ENCODE measurements at places on chromosomes 3 and 15. TPM values are rescaled to one million over a fixed set of nuclear protein-coding genes. Genes with fewer than 3 reads are reported as not detected.

The PLSCR4 gene
- total RNA-seq = not detected

DNA sequence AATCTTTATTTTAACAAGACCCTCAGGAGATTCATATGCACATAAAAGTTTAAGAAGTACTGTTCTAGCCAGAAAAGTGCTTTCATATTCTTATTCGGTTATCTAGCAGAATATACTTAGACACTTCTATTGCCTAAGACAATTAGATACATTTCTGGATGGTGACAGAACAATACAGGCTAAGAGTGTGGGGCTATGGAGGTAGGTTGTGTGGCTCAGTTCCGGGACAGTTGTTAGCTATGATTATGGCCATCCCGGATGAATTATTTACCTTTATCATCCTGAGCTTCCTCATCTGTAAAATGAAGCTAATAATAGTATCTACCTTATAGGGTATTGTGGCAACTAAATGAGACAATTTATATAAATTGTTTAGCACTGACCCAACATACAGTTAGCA, 6.6 kb downstream of the FAM98B start:
- no peaks in the 10 kb centered on the region for H3K27me3 ChIP-seq
- DNase-seq = no peak
- peaks cover 35% of the 10 kb centered on the region for H3K4me1 ChIP-seq
- no peak overlapping the region for H3K27ac ChIP-seq
- peaks cover 9% of the 10 kb centered on the region for H3K36me3 ChIP-seq

GRCh38 chr3:89104499-89104898, 2.9 kb upstream of the EPHA3 start:
- H3K4me1 ChIP-seq = peaks cover 11% of the 10 kb centered on the region
- no peak for DNase-seq
- peaks cover 22% of the 10 kb centered on the region for H3K27me3 ChIP-seq
- H3K27ac ChIP-seq = no peak overlapping the region

The GOLGA8S gene
- total RNA-seq = 0.07 TPM

DNA sequence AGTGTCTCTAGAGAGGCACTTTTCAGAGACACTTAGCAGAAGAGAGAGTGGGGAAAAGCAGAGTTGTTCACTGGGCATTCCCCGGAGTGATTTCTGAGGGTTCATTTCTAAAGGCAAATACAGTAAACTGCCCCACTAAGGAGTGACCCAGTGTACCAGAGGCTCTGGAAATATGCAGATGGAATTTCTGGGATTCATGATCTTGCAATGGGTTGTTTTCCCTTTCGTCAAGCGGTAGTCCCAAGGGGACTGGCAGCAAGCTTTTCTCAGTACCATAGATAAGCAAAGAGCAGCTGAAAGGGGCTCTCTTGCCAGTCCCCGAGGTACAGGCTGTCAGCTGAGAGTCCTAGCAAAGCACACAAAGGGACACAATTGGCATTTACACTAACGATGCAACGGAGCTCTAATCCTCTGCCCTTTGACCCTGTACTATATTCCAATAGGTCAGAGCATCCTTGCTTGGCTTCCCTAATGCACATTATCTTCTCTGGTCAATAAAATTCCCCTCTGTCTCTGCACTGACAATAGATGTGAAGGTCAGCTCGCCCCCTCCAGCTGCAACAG, 155.6 kb downstream of the SEMA6D start:
- H3K27ac ChIP-seq = no peak overlapping the region
- H3K4me1 ChIP-seq = no peaks in the 10 kb centered on the region
- H3K4me3 ChIP-seq = no peak overlapping the region
- no peaks in the 10 kb centered on the region for H3K27me3 ChIP-seq

DNA sequence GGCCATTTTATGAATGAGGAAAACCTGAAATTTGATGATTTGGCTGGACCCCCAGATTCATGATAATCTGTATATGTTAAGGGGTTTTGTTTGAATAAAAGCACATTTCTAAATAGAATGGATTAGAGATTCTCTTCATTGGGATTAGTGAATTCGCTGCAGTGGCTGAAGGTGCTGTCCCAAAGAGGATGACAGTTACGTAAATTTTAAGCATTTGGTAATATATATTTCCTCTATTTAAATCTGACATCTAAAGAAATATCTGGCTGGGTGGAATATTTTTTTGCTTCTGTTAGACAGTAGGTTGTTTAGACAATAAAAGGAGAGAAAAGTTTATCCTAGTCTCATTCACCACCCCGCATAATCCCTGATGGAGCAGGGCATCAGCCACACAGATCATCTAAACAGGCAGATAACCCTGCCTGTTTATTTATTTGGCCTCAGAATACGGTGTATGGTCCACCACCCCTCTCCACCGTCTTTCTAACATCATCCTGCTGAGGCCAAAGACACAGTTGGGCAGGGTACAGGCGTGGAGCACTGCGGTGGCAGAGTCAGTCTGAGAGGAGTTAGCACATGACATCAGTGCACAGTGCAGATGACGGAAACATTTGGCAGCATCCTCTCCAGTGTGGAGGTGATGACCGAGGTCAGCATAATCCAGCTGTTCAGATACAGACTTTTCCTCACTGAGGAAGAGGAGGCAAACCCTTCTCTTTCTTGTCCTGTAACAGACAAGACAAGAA, 20.4 kb upstream of the NFKBIZ start:
- DNase-seq = peak; percentile 86
- H3K36me3 ChIP-seq = peaks cover 43% of the 10 kb centered on the region
- peak overlapping the region; percentile 97 for H3K27ac ChIP-seq
- no peaks in the 10 kb centered on the region for H3K27me3 ChIP-seq
- peak overlapping the region; percentile 86 for H3K4me3 ChIP-seq

- no peaks in the 10 kb centered on the region for H3K4me1 ChIP-seq
- no peak for DNase-seq
- H3K27ac ChIP-seq = no peak overlapping the region
- no peaks in the 10 kb centered on the region for H3K27me3 ChIP-seq
- H3K36me3 ChIP-seq = no peaks in the 10 kb centered on the region
Observed at GRCh38 chr3:76177610-76178009, 392.3 kb upstream of the ZNF717 start.

- no peak overlapping the region for H3K27ac ChIP-seq
- DNase-seq = no peak
- H3K27me3 ChIP-seq = no peaks in the 10 kb centered on the region
- no peak overlapping the region for H3K4me3 ChIP-seq
Observed at GRCh38 chr3:131933665-131934064, 101.1 kb downstream of the CPNE4 start.

- peaks cover 2% of the 10 kb centered on the region for H3K4me1 ChIP-seq
- peaks cover 11% of the 10 kb centered on the region for H3K27me3 ChIP-seq
- DNase-seq = no peak
- H3K36me3 ChIP-seq = no peaks in the 10 kb centered on the region
- no peak overlapping the region for H3K4me3 ChIP-seq
- no peak overlapping the region for H3K27ac ChIP-seq
Observed at GRCh38 chr3:3110749-3111361, 681 bp upstream of the IL5RA start.

The PRSS50 gene
- not detected for total RNA-seq

The LRTM1 gene
- not detected for total RNA-seq

The TMIE gene
- total RNA-seq = not detected
